ENCODE measurements at places on chromosomes 16 and 17.

GRCh38 chr17:1785930-1786329, 24.1 kb downstream of the SERPINF1 start:
- DNase-seq, result no peak

DNA sequence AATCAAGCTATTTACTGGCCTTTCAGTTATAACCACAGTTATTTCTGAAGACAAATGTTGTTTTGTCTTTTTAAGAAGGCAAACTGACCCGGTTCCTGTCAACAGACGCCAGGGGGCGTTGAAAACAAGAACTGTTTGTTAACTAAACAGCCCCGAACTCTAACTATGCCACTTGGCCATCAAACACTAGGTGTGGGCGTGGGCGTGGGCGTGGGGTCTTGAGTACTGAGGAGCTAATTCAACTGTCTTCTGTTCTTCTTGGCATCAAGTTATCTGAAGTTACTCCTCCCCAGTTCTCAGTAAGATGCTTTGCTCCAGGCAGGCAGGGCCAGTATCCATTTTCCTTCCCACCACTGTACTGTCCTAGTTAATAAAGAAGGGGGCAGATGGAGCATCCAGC, 63.3 kb upstream of the MTMR4 start:
- peak; percentile 20 for DNase-seq

DNA sequence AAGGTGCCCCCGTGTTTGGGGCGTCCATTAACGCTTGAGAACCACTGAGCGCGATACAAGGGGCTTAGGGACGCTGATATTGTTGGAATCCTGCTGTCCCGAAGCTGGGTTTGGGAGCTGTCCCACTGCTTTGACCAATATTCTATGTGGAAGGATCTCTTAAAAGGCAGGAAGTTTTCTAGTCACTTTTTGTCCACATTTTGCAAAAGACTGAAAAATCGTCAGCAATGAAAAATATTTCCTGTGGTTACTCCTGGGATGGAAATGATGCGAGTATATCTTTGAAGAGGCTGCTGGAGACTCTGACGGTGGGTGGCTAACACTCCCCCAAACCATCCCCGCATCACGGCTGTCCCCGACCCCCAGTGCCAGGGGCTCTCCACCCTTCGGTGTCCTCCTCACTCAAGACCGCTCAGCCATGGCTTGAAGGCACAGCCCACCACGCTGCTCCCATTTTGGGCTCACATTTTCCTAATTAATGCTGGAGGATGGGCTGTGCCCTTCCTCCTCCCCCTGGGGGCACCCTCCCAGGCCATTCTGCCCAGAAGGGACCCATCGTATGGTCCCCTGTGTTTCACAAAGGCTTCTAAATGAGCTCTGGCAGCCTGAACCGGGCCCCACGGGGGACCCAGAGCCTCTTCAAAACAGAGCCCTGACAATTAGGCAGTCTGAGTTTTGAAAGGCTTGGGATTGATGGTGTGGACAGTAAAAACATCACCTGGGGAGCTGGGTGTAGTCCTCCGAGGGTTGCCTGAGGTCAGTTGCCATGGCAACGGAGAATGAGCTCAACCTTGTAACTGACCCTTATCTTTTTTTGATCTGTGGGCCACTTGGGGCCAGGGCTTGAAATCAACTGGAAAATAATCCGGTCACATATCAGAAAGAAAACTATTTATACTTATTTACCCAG, 158.6 kb downstream of the C16orf78 start:
- DNase-seq, result no peak

DNA sequence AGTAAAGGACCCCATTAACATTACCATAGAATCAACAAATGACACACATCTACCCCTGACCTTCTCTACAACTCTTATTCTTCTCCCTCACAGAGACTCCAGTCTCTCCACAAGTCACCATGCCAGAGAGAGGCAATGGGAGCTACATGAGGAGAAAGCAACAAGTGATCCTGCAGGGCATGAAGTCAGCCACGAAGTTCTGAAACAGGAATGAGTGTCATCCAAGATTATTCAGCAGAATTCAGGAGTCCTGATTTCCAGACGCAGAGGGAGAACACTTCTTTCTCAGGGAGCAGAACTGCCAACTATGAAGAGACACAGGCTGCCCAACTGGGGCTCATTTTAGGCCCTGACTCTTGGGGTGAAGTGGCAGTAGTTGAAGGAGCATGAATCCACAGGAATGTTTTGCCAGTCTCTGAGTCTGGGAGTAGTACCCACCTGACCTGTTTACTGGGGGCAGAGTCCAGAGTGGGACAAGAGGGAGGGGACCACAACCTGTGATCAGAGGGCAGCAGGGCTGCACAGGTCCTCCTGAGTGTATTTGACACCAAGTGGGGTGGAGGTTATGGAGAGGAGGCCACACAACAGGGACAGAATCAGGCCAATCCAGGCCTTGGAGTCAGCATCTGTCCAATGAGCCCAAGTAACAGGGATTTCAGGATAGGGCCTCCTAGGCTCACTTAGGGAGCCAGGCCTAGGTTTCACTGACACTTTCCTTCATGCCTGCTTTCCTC, 2.4 kb upstream of the MTMR4 start:
- DNase-seq, result no peak

GRCh38 chr16:7518158-7518557, 185.5 kb downstream of the RBFOX1 start:
- no peak for DNase-seq
